Activated CD8-positive, alpha-beta memory T cell treated with anti-CD3 and anti-CD28 coated beads, Interleukin-2, amount 50 U/mL, for 48 hours (primary cell): ENCODE measurements at places on chromosomes 16 and 17.
A peak's percentile ranks its signal among the peaks of the same experiment; 100 is the strongest.

GRCh38 chr17:60086818-60087591, 8.3 kb upstream of the HEATR6 start:
- no peak for DNase-seq

DNA sequence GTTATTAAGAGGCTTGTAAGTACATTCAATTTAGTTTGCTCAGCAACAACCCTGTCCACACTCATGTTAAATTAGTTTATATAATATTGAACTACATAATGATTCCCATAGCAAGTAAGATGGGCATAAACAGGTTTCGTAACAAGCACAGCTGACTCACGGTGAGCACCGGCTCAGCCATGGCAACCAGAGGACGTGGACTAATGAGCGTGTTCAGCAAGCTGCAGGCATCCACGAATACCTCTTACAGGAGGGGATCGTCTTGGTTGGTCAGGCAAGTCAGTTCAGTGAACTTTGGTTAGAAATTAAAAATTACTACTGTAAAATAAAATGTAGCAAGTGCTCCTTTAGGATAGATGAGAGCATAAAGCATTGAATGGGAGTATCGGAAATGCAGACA, 58.4 kb downstream of the ELAC2 start:
- no peak for DNase-seq

DNA sequence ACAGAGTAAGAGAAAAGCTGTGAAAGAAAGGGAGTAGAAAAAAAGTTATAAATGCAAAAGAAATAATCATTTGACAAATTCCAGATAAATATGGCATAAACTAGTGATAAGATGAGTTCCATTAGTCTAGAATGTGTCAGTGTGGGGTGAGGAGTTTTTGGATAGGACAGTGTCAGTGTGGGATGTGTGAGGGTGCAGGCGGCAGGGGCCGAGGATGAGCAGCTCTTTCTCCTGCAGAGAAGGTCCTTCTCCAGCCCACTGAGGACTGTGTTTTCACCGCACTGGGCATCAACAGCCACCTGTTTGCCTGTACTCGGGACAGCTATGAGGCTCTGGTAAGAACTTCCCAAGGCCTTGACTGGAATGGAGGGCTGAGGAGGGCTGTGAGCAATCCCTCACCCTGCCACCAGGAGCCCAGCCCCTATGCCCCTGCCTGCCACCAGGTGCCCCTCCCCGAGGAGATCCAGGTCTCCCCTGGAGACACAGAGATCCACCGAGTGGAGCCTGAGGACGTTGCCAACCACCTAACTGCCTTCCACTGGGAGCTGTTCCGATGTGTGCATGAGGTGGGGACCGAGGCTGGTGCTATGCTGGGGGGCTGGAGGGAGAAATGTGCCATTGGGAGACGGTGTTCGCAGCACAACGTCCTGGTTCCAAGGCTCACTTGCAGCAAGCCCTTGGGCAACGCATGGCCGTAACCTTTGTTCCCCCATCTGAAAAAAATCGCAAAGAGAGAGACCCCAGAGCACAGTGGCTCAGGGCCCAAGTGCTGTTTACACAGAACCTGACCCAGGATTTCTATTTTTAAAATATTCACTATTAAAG, 13.1 kb downstream of the RAPGEFL1 start:
- peak; percentile 67 for DNase-seq

- DNase-seq: no peak
Observed at GRCh38 chr17:32261417-32261736, 4.3 kb upstream of the RHBDL3 start.
